ENCODE measurements at places on chromosomes 12 and 14.

- DNase-seq: no peak
Observed at GRCh38 chr12:2637371-2637770, 157.4 kb upstream of the FKBP4 start.

GRCh38 chr12:109995361-109995685, 845 bp downstream of the GIT2 start:
- no peak for DNase-seq

GRCh38 chr14:101006008-101006407, 102.5 kb upstream of the RTL1 start:
- no peak for DNase-seq

DNA sequence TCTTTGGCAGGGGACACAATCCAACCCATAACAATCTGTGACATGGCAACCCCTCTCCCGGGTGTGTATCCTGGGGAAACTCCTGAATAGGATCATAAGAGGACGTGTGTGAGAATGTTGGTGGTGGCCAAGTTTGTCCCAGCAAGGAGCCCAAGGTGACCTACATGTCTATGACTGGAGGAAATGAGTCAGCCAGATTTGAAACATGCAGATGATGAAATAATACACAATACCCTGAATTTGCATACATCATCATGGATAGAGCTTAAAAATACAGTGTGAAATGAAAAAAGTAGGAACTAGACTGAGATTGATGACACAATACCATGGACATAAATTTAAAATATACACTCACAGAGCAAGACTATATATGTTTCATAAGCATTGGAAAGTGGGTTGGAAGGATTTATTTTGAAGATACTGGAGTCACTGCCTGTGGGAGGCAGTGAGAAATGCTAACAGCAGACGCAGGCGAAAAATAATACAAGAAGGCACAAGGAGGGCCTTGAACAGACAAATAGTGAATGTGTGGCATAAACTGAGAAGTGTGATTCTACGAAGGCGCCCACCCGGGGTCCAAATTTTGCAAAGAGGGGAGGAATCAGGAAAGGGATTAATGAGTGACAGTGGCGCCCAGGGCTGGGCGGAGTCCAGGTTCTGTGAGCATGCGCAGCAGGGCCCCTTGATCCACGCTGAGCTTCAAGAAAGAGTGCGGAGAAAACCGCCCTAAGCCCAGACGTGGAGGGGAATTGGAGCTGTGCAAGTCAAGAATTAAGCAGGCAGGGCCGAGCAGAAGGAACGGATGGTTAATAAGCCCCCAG, 7.0 kb upstream of the MAP1LC3B2 start:
- no peak for DNase-seq

DNA sequence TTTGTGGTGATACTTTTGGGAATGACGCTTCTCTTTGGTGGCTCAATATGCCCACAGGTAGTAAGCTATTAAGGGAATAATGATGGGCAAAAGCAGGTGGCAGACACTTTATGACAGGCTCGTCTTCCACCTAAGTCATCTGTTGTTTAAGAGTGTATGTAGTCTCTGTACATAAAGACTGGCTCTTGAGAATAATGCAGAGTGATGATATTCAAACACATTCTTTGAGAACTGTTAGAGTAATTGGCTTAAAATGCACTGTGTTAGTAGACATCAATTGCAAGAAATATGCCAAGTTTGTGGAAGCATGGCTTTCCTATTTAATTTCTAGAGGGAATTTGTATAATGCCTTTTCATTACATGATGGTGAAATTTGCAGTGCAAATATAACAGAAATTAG, 694.8 kb upstream of the MIS18BP1 start:
- no peak for DNase-seq

GRCh38 chr12:23375621-23376020, 573.8 kb downstream of the SOX5 start:
- DNase-seq: no peak

DNA sequence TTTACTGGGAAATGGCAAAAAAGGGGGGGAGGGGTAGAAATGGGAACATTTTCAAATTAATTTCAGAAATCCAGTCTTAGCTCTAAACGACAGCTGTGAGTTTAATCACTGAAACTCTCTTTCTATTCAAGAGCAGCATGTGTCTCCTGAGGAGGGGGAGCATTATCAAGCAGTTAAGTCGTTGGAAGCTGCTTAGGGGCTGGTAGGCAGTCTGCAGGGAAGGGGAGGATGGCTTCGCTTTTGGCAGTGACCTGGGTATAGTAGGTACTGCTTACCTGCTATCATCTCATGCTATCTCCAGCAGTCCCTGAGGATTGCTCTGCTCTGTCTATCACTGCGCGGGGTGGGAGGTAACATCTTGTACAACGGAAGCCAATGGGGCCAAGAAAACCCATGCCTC, 567.4 kb downstream of the NRXN3 start:
- no peak for DNase-seq

DNA sequence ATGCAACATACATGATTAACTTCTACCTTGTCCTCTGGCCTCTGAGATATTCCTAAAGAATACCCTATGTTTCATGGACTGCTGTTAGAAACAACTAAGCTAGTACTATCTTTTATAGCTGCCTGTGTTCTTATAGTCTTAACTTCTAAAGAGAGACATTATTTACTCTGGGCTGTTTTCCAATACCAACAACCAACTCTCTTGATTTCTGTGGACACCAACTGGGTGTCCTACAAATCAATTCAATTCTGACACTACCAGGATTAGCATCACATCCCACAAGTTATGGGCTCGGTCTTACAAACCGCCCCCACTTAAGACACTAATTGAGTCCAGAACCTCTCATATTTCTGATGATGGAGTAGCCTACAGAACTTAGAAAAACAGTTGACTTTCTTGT, 8.3 kb downstream of the XPOT start:
- DNase-seq: no peak

- DNase-seq: peak; percentile 28
Observed at GRCh38 chr12:6038160-6038559, 86.3 kb downstream of the VWF start.

DNA sequence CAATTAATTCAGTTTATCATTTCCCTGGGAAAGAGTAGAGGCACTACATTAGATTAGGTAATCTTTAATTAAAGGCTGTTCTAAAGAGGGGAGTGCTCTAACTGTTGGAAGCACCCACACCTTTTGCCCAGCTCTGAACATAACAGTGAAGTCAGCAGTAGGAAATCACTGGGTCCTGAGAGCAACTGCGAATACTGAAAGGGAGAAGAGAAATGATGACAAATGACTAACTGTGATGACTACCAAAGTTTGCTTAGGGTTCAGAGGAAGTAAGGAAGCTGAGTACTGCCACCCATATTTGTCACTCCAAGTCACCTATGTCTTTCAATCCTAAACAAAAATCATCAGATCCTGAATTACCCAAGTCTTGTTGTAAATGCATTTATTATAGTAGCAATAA, 140.6 kb downstream of the EPS8 start:
- no peak for DNase-seq

- DNase-seq: no peak
Observed at GRCh38 chr14:89267163-89267562, 149.9 kb downstream of the FOXN3 start.

GRCh38 chr14:22476887-22477286, 112.1 kb downstream of the DAD1 start:
- no peak for DNase-seq

GRCh38 chr14:96673706-96674105, 123.5 kb upstream of the VRK1 start:
- DNase-seq: no peak

DNA sequence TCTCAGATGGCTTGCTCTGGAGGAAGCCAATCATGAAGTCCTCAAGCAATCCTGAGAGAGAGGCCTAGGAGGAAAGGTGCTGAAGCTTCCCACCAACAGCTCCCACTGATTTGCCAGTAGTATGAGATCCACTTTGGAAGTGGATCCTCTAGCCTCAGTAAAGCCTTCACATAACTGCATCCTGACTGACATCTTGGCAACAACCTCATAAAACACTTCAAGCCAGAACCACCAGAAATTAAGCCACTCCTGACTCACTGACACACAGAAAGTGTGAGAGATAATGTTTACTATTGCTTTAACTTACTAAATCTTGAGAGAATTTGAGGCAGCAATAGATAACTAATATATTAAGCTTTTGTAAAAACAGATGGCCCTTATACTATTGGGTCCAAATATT, 11.7 kb upstream of the TMX1 start:
- DNase-seq: no peak

DNA sequence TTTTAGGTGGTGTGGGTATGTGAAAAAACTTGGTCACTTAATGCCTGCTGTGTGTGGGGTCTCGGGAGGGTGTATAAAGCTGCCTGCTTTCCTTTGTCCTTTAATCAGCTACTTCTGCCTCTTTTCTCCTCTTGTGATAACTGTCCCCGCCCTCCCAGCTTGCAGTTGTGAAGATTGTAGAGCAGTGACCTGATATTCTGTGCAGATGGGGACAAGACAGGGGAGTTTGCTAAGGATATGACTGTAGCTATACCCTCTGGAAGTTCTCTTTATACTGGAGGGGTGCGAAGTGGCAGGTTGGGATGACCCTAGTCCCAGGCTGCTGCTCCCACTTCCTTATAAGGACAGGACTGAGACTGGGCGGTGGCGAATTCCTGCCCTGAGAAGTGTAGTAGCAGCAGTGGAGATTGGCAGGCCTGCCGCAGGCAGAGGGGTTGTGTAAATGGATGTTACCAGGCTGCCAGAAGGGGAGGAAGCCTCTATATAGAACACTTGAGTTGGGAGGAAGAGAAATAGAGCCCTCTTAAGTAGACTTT, 835 bp downstream of the MYL6 start:
- DNase-seq: no peak

GRCh38 chr12:181921-182320, 32.0 kb downstream of the SLC6A12 start:
- DNase-seq: no peak

DNA sequence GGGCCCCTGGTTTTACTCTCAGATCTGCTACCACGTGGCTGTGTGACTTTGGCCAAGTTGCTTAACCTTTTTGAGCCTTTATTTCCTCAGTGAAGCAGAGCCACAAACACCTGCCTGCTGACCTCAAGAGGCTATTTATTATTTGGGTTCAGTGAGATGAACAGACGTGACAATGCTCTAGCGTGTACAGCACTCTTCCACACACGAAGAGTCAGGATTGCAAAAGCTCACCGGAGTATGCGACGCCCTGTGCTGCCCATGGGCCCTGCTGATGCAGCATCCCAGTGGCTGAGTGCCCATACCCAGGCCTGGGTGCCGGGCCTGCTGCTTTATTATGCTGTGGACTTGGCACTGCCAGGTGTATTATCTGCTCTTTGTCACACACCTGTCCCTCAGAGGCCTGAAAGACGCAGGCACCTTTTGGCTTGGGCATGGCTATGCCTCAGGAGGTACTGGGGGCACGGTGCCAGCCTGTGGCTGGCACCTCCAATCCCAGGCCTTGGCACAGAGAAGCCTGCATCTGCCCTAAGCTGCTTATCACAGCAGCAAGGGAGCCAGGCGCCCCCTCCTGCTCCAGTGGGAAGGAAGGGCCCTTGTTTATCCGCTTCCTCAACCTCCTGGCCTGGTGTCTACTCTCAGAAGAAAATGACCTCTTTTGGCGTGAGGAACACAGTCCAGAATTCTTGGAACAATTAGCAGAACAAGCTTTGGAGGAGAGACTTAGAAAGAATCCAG, 22.3 kb upstream of the TC2N start:
- no peak for DNase-seq

GRCh38 chr14:98477935-98478334, 794.1 kb downstream of the BCL11B start:
- DNase-seq: no peak

- no peak for DNase-seq
Observed at GRCh38 chr12:91980389-91980821, 165.2 kb downstream of the BTG1 start.

DNA sequence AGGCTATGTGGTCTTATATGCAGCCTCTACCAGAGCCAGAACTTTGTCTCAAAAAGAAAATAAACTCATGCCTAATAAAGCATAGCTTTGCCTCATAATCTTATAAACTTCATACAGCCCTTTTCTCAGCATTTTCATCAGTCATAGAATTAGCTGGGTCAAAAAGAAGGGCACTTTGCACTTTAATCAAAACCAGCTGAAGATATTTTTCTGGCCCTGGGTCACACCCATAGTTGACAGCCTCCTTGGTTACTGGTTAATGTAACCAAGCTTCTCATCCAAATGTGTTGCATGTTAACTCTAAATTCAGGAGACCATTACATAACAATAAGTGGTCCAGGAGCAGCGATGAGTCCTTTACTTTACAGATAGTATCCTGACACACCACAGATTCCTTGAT, 558.2 kb downstream of the FLRT2 start:
- DNase-seq: no peak

GRCh38 chr12:85747941-85748495, 88.2 kb downstream of the RASSF9 start:
- DNase-seq: no peak

- DNase-seq: no peak
Observed at GRCh38 chr12:106760184-106760531, 14.3 kb upstream of the RIC8B start.

- no peak for DNase-seq
Observed at GRCh38 chr12:26843311-26843710, 10.3 kb upstream of the ITPR2 start.

GRCh38 chr12:92971859-92972524, 42.9 kb upstream of the EEA1 start:
- no peak for DNase-seq
